Activated CD8-positive, alpha-beta T cell treated with anti-CD3 and anti-CD28 coated beads for 36 hours (primary cell): ENCODE measurements at places on chromosomes 12 and 14. TPM values are rescaled to one million over a fixed set of nuclear protein-coding genes. Genes with fewer than 3 reads are reported as not detected.

The CERS5 gene
- total RNA-seq = 39.5 TPM

The PAX9 gene
- not detected for total RNA-seq

DNA sequence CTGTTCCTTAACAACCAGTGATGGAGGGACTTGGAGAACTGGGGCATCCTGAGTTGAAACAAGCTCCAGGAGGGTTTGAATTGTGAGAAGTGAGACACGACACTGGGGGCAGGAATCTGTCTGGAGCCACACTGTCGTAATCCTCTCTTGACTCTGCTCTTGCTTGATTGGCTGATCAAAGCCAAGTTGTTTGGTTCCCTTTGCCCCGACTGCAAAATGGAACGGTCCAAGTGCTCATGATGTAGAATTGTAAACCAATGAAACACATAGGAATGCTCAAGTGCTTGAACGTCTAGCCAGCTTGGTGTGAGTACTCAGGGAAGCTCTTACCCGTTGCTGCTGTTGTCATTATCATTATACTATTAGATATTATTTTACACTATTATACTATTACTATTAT, 98.1 kb downstream of the TMEM132C start:
- DNase-seq = no peak

DNA sequence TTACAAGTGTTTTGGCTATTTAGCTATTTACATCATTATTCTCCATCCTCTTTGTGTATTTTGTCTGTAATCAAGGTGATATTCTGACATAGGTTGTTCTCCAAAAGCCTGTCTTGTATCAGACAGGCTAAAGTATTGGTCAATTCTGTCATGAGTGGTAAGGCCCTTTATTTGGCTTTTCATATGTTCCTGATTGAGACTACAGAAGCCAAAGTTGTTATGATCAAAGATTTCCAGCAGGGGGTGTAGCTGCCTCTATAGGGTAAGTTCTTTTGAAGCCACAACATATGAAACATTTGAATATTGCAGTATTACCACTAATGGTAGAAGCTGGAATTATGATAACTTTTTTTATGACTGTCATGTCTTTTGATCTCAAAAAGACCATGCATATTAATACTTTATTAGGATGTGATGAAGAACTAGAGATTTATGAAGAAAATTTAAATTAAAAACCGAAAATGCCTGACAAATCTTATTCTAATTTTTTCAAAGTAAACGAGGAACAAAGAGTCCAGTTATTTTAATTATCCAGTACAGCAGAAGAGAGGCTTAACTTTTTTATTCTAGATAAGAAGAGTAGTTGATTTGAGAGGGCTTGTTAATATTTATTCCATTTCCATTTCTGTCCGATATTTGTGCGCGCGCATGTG, 3.4 kb upstream of the ARHGAP5 start:
- DNase-seq = peak; percentile 64

GRCh38 chr14:92510972-92511371, 2.6 kb upstream of the RIN3 start:
- DNase-seq = no peak

GRCh38 chr12:129083121-129083840, 230.0 kb downstream of the GLT1D1 start:
- no peak for DNase-seq
